WTC11 (cell line): ENCODE measurements at places on chromosomes 3 and 15. TPM values are rescaled to one million over a fixed set of nuclear protein-coding genes. Genes with fewer than 3 reads are reported as not detected.

The SUCLG2 gene
- 39.7 to 57.4 TPM (median 54.1 TPM) in 3 replicates for total RNA-seq

The CLSTN2 gene
- total RNA-seq: 0.32 to 0.46 TPM (median 0.35 TPM) in 3 replicates

The RABL3 gene
- 15.0 to 18.2 TPM (median 16.6 TPM) in 3 replicates for total RNA-seq

The CRBN gene
- 22.6 to 24.4 TPM (median 23.2 TPM) in 3 replicates for total RNA-seq

The CASR gene
- 0.16 to 0.24 TPM (median 0.21 TPM) in 3 replicates for total RNA-seq

The IGF2BP2 gene
- 133 to 157 TPM (median 150 TPM) in 3 replicates for total RNA-seq

The SEMA3B gene
- 7.3 to 9.0 TPM (median 8.7 TPM) in 3 replicates for total RNA-seq

The EHHADH gene
- total RNA-seq: 4.2 to 4.9 TPM (median 4.3 TPM) in 3 replicates

The ADPRH gene
- 3.6 to 4.3 TPM (median 4.1 TPM) in 3 replicates for total RNA-seq

The RAMAC gene
- total RNA-seq: 26.6 to 28.1 TPM (median 27.1 TPM) in 3 replicates

The CNTN4 gene
- total RNA-seq: not detected in 3 replicates

The AGBL1 gene
- total RNA-seq: 0.07 TPM in 1 of 3 replicates, not detected in the others

- no peak for DNase-seq
Observed at GRCh38 chr3:1232276-1232675, 139.5 kb downstream of the CNTN6 start.

GRCh38 chr15:50415752-50416404, 8.3 kb upstream of the USP8 start:
- no peak for DNase-seq

- DNase-seq: no peak
Observed at GRCh38 chr15:41944313-41944940, 27.9 kb downstream of the EHD4 start.

DNA sequence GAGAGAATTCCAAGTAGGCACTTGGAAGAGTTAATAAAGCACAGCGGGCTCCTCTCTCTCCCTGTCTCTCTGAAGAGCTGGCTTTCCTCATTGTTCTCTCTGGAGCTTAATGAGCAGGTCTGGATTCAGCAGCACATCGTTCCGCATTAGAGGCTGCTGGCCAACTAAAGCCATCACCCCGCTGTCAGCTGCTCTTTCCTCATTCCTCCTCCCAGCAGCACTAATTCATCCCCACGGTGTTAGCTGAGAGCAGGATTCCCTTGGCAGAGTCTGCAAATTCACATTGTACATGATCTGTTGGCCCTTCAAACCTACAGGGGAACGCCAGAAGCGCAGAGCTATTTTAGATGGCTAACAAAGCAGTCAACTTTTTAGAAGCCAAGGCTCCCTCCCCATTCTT, 44.2 kb downstream of the SGO1 start:
- DNase-seq: peak; percentile 17

GRCh38 chr3:43856351-43856750, 165.6 kb downstream of the ABHD5 start:
- DNase-seq: no peak

- DNase-seq: peak; percentile 85
Observed at GRCh38 chr15:81000624-81001151, at the start of gene TLNRD1. Gene TLNRD1 (plus strand): TSS chr15:81000923. CDS start chr15:81002272, 1,349 bp downstream.

DNA sequence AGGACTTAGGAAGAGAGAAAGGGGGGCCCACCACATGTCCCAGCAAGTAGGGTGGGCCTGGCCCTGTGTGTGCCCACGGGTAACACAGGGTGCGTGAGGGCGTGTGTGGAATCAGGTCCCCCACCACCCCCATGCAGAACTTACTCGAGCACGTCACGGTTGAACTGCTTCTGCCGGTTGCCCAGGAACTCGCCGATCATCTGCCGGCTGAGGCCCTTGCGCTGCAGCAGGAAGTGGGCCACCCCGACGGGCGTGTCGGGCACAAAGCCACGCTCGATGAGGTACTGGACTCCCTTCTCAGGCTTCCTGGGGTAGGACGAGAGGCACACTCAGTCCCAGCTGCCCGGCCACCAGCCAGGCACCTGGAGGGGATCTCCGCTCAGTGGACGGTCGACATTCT, 83.1 kb upstream of the RPL32 start:
- no peak for DNase-seq

- DNase-seq: no peak
Observed at GRCh38 chr3:152319256-152319655, 50.5 kb downstream of the MBNL1 start.

DNA sequence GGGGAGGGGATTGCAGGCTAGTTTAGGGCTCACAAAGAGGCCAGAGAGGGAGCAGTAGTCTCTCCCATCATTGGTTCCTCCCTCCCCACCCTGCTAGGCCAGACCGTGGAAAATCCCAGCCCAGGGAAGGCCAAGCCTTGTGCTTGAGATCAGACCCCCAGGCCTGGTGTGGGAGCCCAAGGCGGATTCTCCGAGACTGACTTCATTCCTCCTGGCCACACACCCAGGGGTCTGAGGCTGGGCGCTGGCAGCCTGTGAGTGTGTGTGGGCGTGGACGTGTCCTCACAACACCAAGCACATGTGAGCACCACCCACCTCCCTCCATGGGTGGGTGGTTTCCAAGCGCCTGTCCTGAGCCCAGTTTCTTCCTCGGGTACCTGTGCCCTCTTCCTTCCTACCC, 4.1 kb downstream of the LOXL1 start:
- DNase-seq: no peak

- DNase-seq: no peak
Observed at GRCh38 chr3:62010989-62011388, 362.4 kb downstream of the FEZF2 start.

- no peak for DNase-seq
Observed at GRCh38 chr3:21744793-21745192, 6.2 kb downstream of the ZNF385D start.

DNA sequence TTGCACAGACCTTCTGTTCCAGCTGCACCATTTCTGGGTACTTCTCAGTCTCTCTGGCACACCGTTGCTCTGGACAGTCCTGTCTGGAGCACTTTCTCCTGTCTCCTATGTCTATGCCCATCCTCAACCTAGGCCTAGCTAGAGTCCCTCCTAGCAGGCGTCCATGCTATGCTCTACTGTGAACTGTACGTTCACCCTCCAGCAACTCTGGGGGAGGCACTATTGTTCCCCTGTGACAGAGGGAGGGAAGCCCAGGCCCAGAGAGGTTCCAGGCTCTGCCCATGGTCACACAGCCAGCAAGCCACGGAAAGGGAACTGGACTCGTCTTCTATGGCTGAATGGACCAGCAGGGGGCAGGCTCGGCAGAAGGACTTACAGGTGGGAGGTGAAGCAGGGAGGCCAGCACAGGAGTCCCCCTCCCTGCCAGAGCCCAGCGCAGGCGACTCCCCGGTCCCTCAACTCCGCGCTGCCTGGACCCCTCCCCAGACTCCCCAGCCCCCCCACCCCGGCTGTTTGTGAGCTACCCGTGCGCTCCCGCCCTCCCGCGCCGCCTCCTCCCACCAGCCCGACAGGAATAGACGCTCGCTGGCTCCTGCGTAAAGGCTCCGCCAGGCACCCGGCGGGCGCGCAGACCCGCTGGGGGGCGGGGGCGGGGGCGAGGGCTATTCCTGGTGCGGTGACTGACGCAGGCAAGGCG, 1.7 kb upstream of the LINGO1 start:
- peak; percentile 92 for DNase-seq

GRCh38 chr15:85044251-85044853, 62.7 kb downstream of the PDE8A start:
- peak; percentile 64 for DNase-seq

DNA sequence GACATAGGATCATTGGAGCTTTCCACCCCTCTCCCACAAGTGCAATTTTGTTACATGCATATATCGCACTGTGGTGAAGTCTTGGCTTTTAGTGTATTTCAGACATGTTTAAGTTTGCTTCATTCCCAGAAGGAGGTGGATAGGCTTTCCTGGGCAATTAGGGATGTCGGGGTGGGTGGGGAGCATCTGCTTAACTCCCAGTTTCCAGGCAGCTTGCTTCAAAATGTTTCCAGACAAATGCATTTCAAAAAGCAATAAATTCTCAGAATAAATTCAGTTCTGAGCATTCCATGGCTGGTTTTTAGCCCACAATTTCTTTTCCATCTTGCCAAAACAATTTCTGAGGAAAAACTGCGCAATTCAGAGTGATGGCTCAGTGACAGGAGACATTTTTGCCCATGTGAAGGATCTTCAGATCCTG, 227.7 kb upstream of the ZPLD1 start:
- no peak for DNase-seq

GRCh38 chr3:15360788-15361493, 28.6 kb upstream of the SH3BP5 start:
- DNase-seq: no peak

DNA sequence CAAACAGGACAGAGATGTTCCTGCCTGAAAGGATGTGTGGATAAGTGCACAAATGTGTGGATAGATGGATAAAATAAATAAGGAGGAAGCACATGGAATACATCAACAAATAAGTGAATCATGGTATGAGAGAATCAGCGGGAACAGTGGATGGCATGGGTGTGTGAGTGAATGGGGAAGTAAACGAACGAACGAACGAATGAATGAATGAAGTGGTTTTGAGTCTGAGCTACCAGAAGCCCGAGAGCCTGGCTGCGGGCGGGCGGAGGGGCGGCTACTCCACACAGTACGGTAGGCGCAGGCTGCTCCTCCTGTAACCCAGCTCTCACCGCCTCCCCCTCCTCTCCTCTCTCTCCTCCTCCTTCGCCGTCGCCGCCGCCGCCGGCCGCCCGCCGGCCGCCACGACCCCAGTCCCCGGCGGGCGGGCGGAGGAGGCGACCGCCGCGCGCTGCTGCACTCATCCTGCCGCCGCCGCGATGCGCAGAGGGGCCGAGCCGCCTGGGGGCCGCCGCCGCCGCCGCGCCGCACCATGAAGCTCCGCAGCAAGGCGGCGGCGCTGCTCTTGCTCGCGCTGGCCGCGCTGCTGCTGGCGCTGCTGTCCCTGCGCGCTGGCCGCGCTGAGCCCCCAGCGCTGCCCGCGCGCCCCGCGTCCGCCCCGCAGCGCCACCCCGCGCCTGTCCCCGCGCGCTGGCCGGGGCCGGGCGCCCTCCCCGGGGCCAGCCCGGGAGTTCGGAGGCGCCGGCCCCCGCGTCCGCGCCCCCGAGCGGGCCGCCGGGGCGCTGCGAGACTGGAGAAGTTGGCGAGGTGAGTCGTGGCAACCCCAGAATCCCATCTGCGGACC, at the start of gene GXYLT2:
Gene GXYLT2, plus strand, starts transcription at position 342 of the 841 bp plus-strand sequence. Its CDS starts 188 bp downstream, at position 530.
- DNase-seq: peak; percentile 72

DNA sequence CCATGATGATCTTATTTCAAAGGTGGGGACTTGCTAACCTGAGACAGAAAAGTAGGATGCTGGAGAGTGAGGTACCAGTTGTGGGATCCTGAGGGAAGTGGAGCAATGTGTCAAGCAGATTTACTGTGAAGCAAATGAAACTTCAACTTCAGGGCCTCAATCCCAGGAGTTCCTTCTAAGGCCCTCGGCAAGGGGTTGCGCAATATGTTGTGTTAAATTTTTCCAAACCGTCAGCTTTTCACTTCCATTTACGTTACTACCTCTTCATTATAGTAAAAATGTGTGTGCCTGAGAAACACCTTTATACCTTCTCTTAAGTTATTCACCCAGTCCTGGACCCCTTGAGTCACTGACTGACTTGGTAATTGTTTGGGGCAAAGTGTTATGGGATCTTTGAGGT, 42.5 kb upstream of the KCNH8 start:
- DNase-seq: no peak

- no peak for DNase-seq
Observed at GRCh38 chr15:39358441-39359041, 222.3 kb upstream of the THBS1 start.

- DNase-seq: no peak
Observed at GRCh38 chr3:123792473-123793201, 91.5 kb downstream of the MYLK start.

- peak; percentile 60 for DNase-seq
Observed at GRCh38 chr3:182979674-182980191, 605 bp downstream of the DCUN1D1 start.

DNA sequence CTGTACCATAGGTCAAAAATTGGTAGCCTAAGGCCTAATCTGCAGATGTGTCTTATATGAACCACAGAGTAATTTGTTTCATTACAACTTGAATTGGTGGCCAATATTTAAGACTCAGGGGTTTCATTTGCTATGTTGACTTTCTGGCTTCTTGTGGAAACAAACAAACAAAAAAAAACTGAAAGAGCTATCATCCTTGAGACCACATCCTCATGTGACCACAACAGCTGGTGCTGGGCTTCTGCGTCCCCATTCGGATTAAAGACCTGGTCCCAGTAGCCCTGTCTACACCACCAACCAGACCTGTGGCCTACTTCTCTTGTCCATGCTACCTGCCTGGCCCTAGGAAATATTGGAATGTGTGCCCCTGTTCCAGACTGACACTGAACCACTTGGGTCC, 61.7 kb downstream of the STRIT1 start:
- DNase-seq: no peak

DNA sequence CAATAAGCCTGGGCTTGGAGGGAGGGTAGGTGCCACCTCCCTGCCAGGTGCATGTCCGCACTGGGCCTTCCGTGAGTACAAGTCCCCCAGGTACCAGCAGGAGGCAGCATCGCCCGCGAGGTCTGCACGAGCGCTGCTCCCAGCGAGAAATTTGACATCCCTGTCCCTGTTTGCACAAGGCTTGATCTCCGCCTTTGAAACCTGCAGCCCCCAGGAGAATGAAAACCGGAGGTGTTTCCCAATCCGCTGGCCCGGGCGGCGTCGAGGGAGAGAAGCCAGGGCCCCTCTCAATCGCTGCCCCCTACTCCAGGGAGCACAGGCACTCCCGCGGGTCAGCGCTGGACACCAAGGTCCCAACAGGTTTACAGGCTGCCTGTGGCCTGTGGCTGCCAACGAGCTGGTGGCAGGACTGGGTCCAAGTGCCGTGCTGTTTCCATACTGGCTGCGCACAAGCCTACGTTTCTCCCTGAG, 961 bp downstream of the HAPLN3 start:
- DNase-seq: peak; percentile 93

DNA sequence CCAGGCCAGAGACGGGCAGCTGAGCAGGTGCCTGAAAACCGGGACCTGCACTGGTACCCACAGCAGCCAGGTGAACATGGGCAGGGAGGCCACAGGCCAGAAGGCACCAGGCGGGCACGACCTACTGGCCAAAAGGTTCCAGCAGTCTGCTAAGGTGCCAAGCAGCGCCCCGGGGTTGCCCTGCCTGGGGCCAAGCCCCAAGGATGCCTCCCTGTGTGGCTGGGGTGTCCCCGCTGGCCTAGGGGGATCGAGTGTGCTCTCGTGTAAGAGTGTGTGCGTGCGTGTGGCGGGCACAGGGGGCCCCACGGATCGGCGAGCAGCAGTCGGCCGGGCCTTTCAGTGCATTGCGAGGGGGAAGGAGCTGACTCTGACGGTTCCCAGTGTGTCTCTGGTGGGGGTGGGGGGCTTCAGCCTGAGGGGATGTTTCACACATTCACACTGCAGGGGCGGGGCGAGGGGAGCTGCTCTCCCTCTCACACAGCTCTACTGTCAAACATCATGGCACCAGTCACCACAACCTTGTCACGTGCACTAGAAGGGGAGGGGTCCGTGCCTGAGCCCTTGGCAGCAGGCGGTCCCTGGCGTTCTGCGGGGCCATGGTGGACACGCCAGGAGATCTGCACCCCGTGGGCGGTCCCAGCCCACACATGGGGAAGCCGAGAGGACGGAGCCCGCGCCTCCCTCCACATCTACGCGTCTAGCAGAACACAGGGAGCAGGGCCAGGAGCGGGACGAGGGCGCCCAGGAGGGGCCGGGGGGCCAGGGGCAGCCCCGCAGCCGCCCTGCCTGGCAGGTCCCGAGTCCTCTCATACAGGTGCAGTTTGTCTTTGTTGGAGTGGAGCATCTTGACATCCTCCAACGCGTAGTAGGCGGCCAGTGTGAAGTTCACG, 44.5 kb downstream of the RGMA start:
- no peak for DNase-seq

- no peak for DNase-seq
Observed at GRCh38 chr3:9767418-9767817, 2.3 kb downstream of the CAMK1 start.
